CD4-positive, alpha-beta T cell treated with Interleukin-17A for 4 hours (primary cell): ENCODE measurements at places on chromosomes 1 and 21.

DNA sequence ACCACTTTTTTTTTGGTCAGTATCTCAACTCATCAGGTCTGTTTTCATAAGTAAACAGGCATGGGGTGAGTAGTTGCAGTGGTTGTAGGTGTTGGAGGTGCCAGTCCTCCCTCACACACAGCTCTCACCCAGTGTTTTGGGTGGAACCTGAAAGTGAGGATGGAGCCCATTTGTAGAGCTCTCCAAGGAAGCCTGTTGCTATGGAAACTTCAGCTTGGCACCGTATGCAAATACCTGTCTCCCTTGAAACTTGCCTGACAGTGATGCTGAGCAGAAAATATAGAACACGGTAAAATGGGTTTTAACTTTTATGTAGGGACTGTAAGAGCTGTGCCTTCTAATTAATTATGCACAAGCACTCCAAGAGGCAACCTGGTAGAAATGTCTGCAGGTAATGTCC is 214.1 kb downstream of the AJAP1 start:
- no peak for DNase-seq

DNA sequence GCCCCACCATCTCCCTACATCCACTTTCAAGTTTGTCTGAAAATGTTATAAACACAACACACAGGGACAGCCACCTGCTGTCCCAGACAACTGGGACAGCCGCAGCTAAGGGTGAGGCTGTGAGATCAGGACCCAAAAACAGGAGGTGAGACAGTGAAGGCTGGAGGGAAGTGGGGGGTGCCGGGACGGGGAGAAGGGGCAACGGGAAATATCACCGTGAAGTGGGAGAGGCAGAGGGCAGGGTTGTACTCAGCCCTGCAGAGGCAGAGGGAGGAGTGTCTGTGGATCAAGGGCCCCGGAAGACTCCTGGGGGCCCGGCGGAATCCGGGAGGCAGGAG is 114.4 kb downstream of the CASZ1 start:
- no peak for DNase-seq

GRCh38 chr1:227543283-227544066 is 19.9 kb upstream of the ZNF678 start:
- no peak for DNase-seq

GRCh38 chr1:43255438-43256210 is 14.2 kb upstream of the TMEM125 start:
- DNase-seq, result no peak

- no peak for DNase-seq
Measured at GRCh38 chr1:11620924-11621323, 33.3 kb downstream of the FBXO2 start.

- DNase-seq, result no peak
Measured at GRCh38 chr1:13643017-13643416, 57.0 kb upstream of the PRDM2 start.

DNA sequence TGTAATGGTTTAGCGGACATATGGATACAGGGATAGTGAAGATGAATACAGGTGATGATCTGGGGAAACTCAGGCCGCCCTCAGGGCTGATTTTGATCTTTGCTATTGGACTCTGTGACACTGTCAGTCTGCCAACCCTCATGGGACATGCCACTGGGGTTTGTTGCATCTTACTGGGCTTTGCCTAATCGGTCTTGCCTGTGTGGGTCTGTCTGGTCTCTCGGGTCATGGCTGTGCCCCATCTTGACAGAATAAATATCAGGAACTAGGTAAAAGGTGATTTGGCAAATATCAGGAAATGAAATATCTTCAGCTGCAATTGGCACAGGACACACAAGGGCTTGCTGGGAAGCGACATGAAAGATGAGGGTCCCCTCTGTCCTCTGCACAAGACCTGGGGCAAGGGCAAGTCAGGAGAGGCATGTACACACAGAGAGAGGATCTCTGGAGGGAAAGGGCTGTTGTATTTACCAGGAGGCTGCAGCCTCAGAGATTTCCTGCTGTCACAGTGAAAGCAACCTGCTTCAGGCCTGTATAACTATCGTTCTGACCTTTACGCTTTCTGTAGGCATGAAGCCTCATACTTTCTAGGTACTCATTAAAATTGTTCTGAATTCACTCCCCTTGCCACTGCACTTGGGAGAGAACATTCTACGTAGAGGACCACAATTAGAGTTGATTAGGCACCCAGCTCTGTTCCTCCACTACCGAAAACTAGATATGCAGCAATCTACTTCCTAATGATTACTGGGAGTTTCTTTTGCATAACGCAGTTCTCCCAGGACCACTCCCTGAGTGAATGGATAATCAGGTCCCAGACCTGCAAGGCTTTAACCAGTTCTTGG is 52.0 kb upstream of the GADD45A start:
- no peak for DNase-seq

DNA sequence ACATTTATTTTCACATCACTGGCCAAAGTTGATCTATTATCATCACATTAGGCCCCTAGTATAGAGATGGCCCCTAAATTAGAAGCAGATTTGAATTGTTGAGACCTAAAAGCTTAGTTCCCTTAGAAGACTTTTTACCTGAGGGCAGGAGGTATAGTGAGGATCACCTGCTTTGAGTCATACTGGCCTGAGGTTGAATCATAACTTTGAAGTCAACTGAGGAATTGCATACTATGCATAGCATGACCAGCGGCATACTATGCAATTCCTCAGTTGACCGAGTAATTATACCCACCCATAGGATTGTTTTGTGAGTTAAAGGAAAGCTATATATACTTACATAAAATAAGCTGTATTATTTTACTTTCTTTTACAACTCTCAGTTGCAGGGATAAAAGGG is 50.3 kb upstream of the DPH5 start:
- no peak for DNase-seq

GRCh38 chr1:223657978-223658377 is 7.5 kb downstream of the CAPN8 start:
- no peak for DNase-seq

DNA sequence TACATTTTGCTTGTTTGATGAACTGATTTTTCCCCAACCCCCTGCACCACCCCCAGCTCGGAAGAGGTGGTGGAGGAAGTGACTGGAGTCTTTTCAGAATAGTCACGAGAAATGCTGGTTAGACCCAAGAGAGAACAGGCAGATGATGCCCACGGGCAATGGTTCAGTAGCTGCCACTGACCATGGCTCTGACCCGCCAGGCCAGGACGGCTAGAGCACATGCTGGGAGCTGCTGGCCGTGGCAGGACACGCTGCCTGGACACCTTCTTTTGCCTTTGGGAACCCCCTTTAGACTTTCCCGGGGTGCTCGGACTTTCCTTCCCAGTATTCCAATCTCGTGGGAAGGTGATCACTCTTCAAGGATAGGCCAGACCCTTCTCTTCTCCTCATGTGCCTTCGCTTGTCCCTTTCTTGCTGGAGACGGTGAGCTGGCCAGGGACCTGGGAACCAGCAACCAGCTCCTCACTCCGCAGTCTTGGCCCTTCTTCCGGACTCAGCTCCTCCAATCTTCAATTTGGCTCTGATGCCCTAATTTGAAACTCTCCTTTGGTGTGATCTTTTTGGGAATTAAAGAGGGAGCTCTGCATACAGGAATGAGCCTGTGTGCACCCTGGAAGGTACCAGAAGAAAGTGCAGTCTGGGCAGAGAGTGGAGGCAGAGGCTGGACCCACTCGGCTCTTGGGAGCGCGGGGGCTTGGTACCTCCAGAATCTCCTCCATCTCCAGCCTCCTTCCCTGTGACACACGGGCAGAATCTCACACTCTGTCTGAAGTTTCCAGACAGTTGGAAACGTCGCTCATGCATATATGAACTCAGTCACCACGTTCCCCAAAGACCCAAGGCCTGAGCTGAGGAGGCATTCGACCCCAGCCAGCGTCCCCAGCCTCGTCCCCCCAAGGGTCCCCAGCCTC is 4.0 kb upstream of the PDE9A start:
- no peak for DNase-seq

- no peak for DNase-seq
Measured at GRCh38 chr1:93016171-93016570, 54.9 kb upstream of the DIPK1A start.

DNA sequence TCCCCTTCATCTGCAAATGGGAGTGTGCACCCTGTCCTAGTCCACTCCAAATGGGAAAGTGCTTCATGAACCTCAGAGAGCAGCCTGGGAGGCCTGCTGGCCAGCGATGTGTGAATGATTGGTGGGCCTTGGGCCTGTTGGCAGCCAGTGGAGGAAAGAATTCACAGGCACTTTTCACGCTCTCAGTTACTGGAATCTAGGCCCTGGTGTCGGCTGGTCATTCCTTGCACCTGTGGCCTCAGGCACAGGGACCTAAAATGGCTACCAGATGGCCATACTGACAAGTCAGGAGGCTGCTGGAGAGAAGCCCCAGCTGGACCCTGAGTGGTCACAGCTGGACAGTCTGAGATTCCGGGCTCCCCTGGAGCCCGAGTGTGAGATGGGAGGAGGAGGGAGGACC is 18.4 kb upstream of the EDN2 start:
- no peak for DNase-seq

DNA sequence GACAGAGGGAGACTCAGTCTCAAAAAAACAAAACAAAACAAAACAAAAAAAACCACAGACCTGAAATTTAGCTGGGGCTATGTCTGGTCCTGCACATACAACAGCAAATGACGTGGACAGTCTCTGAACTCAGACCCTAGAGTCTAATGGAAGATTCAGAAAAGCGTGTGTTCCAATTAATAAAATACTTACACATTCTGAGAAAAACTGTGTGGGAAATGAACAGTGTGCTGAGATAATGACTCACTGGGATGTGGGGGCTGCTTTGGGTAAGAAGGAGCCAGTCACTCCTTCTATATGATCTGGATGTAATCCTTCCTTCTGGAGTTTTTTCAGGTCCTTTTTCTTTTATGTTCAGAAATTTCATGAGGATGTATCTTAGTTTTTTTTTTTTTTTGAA is 29.4 kb downstream of the CLDN14 start:
- DNase-seq, result no peak

GRCh38 chr1:5993556-5994491 is 1.6 kb upstream of the NPHP4 start:
- DNase-seq, result peak; percentile 42

DNA sequence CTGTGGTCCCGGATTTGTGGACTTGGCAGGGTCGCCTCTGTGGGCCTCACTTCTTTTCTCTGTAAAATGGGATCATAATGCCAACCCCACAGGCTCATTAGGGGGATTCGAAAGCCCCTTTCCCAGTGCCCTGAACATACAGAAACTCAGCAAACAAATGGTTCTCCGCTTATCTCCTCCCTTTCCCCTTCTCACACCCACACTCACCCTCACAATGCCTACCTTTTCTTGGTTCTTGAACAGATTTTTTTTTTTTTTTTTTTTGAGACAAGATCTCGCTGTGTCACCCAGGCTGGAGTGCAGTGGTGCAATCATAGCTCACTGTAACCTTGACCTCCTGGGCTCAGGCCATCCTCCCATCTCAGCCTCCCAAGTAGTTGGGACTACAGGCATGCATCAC is 175.7 kb downstream of the KAZN start:
- no peak for DNase-seq

- no peak for DNase-seq
Measured at GRCh38 chr1:17020502-17020901, 8.8 kb upstream of the ATP13A2 start.

DNA sequence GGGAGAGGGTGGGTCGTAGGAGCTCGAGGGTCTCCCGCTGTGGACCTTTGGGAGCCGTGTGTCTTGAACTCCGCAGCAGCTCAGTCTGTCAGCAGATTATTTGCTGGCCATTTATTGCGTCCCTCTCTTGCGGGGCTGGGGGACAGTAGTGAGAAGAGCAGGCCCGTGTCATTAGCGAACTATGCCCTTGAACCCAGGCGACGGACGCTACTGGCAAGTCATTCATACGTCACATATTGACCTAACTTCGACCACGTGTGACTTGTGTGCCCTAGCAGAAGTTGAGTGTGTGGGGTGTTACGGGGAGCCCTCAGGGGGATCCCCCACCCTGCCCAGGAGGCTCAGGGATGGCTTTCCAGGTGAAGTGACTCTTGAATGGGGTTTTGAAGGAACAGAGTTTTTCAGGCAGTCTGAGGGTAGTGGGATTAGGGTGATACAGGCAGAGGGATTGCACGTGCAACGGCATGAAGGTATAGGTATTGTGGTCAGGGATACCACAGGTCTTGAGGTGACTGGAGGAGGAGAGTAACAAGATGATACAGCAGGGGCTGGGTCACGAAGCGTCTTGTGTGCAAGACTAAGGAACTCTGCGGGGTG is 13.0 kb downstream of the RCC1 start:
- DNase-seq, result no peak

GRCh38 chr1:163668472-163668871 is 346.7 kb downstream of the NUF2 start:
- DNase-seq, result no peak

DNA sequence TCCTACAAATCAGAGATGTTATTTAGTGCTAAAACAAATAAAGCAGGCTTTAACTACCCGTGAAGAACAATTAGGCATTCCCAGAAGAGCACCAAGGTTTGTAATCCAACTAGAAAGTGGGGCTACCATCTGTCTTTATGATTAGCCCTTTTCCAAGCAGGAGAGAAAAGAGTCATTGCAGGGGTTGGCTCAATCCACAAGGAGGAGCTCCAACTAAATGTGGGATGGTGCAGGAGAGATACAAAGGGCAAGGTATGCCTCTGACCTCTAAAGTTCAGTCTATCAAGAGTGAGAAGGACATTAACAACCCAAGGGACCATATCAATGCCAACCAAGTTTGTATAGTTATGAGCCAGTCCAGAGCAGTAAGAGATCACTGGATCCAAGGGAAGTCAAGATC is 382.7 kb upstream of the DUSP10 start:
- no peak for DNase-seq

- DNase-seq, result no peak
Measured at GRCh38 chr1:206887701-206888100, 9.5 kb upstream of the IL24 start.

DNA sequence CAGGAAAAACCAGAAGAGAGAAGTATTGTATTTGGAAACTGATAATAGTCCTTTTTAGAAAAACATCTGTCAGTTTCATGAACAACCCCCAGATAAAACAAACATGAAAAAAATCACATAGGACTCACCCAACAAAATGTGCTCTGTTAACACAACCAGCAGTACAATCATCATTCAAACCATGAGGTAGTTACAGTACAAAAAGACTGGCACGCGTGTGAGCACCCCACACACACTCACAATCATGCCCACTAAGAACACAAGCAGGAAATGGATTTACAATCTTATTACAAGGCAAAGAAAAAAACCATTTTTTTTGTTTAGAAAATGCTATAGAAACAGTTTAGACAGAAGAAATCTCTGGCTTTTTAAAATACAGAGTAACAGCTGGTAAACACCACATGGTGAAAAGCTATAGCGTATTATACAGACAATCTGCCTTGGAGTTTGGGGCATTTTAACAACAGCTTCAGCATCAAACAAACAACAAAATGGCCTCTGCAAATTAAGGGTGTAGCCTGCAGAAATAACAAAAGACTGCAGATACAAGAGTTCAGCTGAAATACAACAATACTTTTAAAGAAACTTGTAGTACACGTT is 180.0 kb downstream of the CDC7 start:
- no peak for DNase-seq

- DNase-seq, result peak; percentile 54
Measured at GRCh38 chr1:66725885-66726665, 26.2 kb upstream of the DYNLT5 start.

DNA sequence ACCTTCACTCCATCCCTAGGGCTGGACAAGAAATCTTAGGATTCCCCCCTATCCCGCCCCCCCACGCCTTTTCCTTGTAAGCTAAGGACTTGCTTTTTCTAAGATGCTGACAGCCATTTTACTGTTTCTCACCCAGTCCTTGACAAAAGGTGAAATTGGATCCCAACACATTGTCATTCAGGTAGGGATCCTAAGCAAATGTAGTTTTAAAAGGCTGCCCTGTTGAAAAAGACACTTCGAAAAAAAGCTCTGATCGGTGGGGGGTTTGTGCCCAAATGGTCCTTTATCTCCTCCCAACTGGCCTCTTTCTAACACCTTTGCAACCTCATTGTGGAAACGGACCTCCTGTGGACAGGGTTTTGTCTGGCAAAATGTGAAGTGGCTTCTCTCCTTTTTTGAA is 2.9 kb downstream of the CACHD1 start:
- no peak for DNase-seq
